ENCODE measurements at places on chromosomes 4 and X.

GRCh38 chrX:136171420-136171819 lies 24.1 kb downstream of the FHL1 start:
- DNase-seq = no peak

GRCh38 chrX:119942831-119943184 lies 743 bp downstream of the NKAP start:
- no peak for DNase-seq

DNA sequence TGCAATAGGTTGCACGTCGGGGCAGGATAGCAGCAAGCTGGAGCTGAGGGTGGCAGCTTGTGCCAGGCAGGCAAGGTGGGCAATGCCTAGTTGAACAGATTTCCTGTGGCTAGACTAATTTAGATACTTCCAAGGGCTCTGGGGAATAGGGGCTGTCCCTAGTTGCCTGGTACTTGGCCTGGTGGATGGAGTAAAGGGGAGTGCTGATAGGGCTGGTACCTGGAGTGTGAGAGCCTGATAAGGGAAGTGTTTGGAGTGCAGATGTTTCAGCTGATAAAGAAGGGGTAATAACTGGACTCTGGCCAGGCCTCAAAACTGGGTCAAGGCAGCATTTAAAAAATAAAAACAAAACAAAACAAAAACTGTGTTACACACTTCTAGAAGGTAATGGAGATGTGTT lies 665.5 kb downstream of the CCSER1 start:
- no peak for DNase-seq

DNA sequence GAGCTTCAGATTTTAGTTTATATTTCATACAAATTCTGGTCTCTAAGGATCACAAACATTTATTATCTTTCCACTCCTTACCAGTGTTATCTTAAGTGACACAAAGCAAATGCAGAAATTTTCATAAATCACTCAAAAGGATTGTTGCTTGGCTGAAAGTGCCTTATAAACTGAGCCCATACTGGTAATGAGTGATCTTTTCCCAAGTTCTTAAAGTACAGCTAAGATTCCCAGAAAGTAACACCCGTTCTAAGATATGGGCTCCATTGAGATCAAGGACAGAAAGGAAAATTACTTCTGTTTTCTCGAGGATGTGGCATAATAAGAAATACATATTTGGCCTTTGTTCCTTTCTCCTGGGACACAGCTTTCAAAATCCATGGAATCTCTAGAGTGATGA lies 313.7 kb downstream of the ARHGAP24 start:
- no peak for DNase-seq

DNA sequence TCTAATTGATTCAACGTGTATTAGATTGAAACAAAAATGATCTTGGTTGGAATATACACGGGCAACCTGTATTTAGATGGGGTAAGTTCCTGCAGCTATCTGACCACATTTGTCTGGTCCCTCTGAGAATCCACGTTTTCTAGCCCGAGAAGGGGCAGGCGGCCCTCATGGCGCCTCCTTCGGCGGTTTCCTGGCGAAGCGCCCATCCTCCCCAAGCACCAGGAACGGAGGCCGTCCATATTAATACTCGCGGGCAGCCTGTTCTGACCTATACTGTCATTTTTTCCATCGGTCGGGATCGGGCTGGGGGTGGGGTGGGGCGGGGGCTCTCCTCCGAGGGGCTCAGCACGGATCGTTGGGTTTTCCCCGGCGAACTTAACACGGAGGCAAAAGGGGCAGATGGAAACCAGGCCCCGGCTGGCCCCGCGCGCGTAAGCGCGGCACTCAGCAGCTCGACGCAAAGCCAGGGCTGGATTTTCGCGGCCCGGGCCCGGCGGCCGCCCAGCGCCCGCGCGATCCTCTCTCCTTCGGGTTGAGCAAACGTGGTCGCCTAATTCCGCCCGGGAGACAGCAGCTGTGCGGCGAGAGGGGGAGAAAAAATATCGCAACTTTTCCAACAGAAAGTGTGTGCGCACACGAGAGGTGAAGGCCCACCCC lies 77.2 kb upstream of the BCOR start:
- DNase-seq = peak; percentile 75

GRCh38 chr4:38574559-38575333 lies 89.3 kb upstream of the KLF3 start:
- DNase-seq = peak; percentile 27

- peak; percentile 43 for DNase-seq
Measured at GRCh38 chrX:40146262-40147125, 48.7 kb upstream of the BCOR start.

DNA sequence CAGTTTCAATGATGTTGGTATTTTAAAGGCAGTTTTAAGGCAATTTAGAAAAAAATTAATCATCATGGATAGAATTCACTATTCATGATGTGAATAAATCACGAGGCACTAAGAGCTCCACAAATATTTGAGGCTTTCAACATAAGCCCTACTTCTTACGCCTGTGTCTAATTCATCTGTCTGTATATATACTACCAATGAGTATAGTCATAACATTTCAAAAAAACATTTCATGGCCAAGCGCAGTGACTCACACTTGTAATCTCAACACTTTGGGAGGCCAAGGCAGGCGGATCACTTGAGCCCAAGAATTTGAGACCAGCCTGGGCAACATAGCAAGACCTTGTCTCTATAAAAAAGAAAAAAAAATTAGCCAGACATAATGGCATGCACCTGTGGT lies 56.5 kb downstream of the FBXL5 start:
- no peak for DNase-seq

DNA sequence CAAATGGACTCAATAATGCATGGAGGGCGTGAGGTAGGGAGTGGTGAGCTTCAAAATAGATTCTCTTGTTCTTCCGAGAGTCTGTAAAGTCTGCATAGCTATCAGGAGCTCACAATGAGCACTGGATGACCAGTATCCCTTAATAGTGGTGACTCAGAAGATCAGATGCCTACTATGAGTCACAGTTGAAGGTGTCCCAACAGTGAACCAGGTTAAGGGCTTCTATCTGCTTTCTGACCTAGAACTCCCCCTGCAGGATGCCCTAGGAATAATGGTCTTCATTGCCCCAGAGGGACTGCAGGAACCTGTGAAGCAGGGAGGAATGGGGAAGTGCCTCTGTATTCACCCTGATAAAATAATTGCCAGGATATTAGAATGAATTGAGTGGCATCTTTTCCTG lies 22.1 kb downstream of the DGKK start:
- DNase-seq = no peak

GRCh38 chr4:152047451-152047850 lies 286.6 kb upstream of the GATB start:
- no peak for DNase-seq

DNA sequence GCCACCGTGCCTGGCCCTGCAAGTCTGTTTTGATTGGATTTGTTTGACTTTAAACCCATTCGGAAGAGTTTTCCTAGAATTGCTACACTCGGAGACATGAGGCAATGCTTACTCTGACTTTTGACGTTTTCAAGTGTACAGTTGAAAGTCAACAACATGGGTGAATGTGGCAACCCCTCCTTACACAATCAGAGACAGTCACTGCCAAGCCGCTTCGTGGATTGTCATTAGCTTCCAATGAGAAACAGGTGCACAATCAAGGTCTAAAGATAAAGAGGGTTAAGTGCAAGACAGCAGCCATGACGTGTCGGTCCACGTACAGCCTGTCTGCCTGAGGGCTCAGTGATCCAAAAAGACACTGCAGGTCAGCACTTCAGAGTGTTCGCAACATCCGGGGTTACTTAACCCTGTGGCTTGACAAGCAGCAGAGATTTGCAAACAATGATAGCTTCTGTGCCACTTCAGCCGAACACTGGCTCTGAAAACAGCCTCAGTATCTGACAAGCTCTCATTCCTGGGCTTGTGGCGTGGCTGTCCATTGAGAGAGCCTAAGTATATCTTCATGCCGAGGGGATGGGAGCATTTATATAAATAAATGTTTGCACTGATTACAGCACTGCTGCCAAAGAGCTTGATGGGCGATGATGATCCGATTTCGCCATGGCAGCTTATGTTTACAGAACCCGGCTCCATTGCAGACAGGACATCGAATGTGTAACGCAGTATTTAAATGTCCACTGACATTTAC lies 180.0 kb downstream of the DHRSX start:
- no peak for DNase-seq

GRCh38 chr4:118280501-118281218 lies 72.1 kb downstream of the PRSS12 start:
- no peak for DNase-seq

GRCh38 chr4:108146336-108146735 lies 22.4 kb downstream of the LEF1 start:
- no peak for DNase-seq

GRCh38 chrX:53458082-53458481 lies 23.9 kb upstream of the HSD17B10 start:
- no peak for DNase-seq
